Neural crest cell (in vitro differentiated cells): ENCODE measurements at places on chromosomes 11 and 22. TPM values are rescaled to one million over a fixed set of nuclear protein-coding genes. Genes with fewer than 3 reads are reported as not detected.
A peak's percentile ranks its signal among the peaks of the same experiment; 100 is the strongest.

Gene ZNF280A
- not detected in 2 replicates for total RNA-seq

Gene IL17RA
- total RNA-seq: 7.1 and 8.0 TPM in 2 replicates

DNA sequence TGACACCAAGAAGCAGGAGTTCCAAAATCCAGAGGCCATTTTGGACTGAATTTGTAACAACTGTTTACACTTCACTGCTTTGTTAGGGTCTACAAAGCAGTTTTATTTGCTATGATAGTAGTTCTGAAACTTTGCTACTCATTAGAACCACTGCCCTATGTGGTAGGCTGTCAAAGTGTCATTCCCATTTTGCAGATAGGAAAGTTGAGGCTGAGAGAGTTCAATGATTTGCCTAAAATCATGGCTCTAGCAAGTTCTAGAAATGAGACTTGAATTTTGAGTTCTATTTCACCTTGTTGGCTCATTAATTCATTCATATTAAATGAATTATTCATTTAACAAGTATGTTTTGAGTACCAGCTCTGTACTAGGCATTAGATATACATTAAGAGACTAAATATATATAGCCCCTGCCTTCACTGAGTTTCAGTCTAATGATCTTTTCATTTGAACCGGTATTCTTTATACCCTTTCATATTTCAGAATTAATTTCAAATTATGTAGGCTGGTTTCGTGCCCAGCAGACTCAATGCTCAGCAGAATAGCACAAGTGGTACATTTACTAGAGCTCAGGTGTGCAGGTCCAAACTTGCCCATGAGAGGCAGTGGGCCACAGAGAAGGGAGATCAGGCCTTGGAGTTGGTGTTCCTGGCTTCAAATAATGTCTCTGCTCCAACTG, 93.5 kb downstream of the ME3 start:
- no peak for DNase-seq
- H3K4me1 ChIP-seq: peaks cover 14% of the 10 kb centered on the region
- H3K27me3 ChIP-seq: no peaks in the 10 kb centered on the region
- no peak overlapping the region for H3K27ac ChIP-seq
- H3K4me3 ChIP-seq: no peak overlapping the region

Gene PLEKHB1
- 42.6 and 42.7 TPM in 2 replicates for total RNA-seq

- no peak overlapping the region for H3K27ac ChIP-seq
- peaks cover 40% of the 10 kb centered on the region for H3K4me1 ChIP-seq
- peaks cover 2% of the 10 kb centered on the region for H3K36me3 ChIP-seq
- no peak overlapping the region for H3K4me3 ChIP-seq
- no peak for DNase-seq
Observed at GRCh38 chr11:73344191-73344607, 32.0 kb upstream of the RELT start.

DNA sequence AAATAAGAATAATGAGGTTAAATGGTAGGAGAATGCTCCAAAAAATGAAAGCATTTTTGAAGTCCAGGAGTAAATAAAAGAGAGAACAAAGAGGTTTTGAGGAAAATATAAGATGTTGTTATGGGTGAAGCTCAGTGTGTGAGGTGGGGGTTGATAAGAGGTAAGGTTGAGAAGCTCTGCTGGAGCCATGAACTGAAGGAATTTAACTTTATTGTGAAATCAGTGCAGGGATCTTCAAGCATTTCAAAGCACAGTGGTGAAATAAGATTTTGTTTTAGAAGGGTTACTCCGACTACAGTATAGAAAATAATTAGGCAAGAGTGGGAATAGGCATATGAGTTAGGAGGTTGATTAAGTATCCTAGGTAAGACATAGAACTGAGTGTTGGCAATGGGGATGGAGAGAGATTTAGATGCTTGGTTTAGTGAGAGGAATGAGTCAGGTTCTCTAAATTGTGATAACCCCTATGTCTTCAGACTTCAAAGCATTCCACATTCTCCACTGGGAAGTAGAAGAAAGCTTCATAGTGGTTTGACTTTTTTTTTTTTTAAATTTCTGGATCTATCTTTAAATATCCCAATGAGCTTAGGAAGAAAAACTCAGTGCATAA, 403.2 kb downstream of the AASDHPPT start:
- no peaks in the 10 kb centered on the region for H3K36me3 ChIP-seq
- H3K4me3 ChIP-seq: no peak overlapping the region
- peak overlapping the region; percentile 16 for H3K27ac ChIP-seq

Gene STARD10
- 12.6 and 13.5 TPM in 2 replicates for total RNA-seq

Gene HEPHL1
- not detected in 2 replicates for total RNA-seq

DNA sequence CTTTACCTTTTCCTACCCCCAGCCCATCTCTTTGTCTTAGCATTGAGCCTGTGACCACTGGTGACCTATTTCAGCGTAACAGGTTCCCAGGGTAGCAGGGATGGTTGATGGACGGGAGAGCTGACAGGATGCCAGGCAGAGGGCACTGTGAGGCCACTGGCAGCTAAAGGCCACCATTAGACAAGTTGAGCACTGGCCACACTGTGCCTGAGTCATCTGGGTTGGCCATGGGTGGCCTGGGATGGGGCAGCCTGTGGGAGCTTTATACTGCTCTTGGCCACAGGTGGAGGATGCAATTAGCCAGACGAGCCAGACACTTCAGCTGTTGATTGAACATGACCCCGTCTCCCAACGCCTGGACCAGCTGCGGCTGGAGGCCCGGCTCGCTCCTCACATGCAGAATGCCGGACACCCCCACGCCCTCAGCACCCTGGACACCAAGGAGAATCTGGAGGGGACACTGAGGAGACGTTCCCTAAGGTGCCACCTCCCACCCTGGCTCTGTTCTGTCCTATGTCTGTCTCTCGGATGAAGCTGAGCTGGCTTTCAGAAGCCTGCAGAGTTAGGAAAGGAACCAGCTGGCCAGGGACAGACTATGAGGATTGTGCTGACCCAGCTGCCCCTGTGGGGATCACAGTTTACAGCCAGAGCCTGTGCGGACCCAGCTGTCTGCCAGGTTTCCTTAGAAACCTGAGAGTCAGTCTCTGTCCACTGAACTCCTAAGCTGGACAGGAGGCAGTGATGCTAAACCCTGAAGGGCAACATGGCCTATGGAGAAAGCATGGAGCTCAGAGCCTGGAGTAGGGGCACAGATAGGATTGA, 29.8 kb downstream of the PIK3IP1 start:
- no peak overlapping the region for H3K27ac ChIP-seq
- H3K27me3 ChIP-seq: no peaks in the 10 kb centered on the region
- no peak for DNase-seq
- H3K4me3 ChIP-seq: no peak overlapping the region
- no peaks in the 10 kb centered on the region for H3K4me1 ChIP-seq
